ENCODE measurements at places on chromosomes 7 and 10.

- DNase-seq: no peak
These were observed 146.0 kb downstream of the TNS3 start for GRCh38 chr7:47435889-47436312.

DNA sequence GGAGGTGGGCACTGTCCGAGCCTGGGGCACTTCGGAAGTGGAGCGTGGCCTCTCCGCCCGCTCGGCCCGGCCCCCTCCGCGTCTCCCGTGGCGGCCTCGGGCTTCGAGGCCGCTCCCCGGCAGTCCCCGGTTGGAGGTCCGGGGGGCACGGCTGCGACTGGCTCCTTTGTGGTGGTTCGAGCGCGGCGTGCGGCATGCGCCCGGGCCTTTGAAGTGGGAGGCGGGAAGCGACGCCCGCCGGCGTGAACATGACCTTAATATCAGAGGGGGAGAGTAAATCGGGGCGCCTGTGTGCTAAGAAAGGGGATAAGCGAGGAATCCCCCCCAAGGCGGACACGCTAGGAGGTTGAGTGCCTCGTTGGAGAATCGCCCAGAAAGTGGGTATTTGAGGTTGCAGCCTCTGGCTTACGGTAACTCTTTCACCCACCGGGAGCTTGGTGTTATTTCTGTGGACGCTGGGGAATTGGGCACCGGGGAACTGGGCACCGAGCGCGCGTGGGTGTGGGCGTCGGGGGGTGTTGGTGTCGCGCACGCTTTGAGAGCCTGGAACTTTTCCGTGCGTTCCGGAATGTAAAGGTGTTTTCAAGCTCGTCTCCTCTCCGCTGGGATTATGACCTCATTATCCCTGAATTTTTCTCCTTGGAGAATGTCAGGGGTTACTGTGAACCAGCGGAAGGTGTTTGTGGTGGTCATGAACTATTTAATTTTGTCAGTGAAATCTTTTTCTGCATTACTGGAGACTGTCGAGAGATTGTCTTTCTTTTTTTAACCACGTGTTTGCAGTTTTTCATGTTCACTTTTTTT is 660 bp downstream of the SUV39H2 start:
- peak; percentile 10 for DNase-seq

GRCh38 chr10:125154529-125154928 is 5.8 kb downstream of the CTBP2 start:
- no peak for DNase-seq

DNA sequence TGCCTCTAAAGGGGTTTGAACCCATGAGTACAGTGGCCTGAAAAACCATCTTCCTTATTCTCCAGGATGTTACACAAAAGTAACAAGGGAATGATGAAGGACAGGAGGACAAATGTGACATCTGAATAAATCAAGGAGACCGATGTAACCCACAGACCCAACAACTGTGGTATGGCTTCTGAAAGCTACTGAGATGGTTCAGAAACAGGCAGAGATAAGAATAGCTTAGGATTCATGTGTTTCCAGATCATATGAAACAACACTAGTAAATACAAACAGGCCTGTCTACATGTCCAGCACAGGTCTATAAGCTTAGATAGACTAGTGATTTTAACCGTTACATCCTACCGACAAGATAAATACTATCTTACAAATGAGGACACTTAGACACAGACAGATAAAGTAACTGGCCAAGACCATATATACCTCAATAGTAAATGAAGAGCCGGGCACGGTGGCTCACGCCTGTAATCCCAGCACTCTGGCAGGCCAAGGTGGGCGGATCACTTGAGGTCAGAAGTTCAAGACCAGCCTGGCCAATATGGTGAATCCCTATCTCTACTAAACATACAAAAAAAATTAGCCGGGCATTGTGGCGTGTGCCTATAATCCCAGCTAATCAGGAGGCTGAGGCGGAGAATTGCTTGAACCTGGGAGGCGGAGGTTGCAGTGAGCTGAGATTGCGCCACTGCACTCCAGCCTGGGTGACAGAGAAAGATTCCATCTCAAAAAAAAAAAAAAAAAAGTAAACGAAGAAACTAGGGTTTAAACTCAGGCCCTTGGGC is 88.7 kb downstream of the SORBS1 start:
- no peak for DNase-seq

GRCh38 chr10:132562177-132562915 is 24.8 kb downstream of the INPP5A start:
- no peak for DNase-seq

- DNase-seq: no peak
These were observed 119.2 kb downstream of the SFMBT2 start for GRCh38 chr10:7291487-7292270.

DNA sequence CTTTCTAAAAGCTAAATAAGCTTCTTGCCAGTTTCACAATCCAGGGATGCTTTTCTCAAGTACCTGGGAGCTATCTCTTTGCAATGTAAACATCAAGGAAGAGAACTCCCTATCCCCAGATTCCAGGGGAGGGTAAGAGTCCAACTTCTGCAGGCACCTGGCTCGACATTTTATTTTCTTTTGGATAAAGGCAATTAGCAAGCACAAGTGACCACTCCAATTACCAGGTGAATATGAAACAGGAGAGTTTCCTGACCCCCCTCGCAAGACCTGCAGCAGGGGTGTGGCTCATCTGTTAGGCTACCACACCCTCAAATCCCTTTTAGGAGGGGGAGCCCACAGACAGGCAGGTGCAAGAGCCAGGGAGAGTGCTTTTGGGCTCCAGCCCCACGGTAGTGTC is 28.6 kb upstream of the LANCL2 start:
- DNase-seq: no peak

- DNase-seq: peak; percentile 8
These were observed 8.9 kb upstream of the EXOC6 start for GRCh38 chr10:92839191-92840085.

GRCh38 chr7:107687656-107688055 is 27.0 kb downstream of the SLC26A4 start:
- no peak for DNase-seq

DNA sequence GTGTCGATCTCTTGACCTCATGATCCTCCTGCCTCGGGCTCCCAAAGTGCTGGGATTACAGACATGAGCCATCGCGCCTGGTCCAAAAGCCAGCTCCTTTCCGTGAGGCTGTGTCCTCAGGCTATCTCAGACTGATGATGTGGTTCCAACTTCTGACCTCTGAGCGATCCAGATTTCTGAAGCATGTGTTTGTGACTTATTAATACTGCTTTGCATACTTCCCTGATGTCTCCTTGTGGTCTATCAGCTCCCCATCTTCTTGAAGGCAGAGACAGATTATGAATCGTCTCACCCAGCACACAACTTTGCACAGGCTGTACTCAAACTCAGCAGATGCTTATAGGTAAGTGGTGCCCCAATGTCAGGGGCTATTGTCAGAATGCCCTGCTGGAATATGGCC is 2.0 kb upstream of the PLPP4 start:
- DNase-seq: no peak

DNA sequence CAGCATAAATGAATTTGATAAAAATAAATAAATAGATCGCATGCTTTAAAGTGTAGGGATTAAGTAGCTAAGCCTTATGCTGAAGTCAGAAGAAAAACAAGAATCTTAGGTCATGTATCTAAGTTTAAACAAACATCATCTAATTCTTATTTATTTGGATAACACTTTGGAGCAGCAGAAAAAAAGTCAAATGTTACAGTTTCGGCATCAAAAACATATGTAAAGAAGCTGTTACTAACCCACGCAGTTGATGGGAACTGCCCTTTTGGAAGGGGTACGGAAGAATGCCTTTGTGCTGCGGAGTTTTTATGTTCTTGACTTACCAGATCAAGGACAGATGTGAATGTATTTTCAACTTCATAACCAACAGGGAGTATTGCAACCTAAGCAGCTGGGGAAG is 37.3 kb upstream of the HABP2 start:
- no peak for DNase-seq

- no peak for DNase-seq
These were observed at the start of gene HOXA5 for GRCh38 chr7:27143023-27143949. Gene HOXA5 (minus strand): TSS chr7:27143681. CDS start chr7:27143607, 74 bp downstream.

DNA sequence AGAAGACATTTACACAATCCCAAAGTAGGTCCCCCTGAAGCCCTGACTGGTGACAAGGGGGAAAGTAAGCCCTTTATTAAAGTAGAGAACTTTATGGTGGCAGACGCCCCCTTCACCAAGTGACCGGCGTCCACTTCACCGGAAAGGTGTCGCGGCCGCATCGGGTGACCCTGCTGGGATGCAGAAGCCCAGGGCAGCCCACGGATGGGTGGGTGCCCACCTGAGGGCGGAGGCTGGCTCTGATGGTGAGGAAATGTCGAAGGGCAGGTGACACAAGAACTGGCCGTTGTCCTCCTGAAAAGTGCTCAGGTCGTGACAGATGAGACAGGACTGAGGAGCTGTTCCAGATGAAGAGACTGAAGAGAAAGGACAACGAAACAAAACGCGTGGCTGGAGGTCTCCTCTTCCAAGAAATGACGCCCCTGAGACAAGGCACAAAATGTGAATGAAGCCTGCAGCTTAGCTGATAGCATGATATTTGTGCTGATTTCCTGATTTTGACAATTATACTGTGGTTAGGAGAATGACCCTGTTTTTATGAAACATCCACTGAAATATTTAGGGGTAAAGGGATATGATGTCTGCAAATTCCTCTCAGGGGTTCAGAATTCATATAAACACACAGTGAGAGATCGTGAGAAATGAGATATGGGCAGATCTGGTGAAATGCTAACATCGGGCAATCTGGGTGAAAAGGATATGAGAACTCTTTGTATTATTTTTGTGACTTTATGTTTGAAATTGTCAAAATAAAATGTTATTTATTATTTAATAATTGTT is 123.9 kb downstream of the PRKAG2 start:
- no peak for DNase-seq

- DNase-seq: no peak
These were observed 259.5 kb upstream of the NPY start for GRCh38 chr7:24024276-24025068.

GRCh38 chr7:1169409-1170368 is 9.7 kb upstream of the ZFAND2A start:
- peak; percentile 95 for DNase-seq

DNA sequence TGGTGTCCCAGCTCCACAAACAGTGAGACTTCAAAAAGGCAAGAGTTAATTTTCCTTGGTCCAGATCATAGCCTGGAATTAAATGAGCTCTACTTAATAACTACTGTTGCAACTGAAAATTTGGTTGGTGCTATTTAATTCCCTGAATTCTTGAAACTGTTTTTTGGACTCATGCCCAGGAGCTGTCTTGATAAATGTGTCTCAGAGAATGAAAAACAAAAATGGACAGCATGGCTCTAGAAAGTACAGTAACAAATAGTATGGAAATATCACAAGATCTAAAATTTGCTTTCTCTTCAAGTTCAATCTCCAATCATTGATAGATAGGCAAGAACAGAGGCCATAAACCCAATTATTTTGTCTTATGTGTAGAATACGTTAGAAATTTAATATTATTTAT is 42.5 kb downstream of the CCDC71L start:
- DNase-seq: no peak

DNA sequence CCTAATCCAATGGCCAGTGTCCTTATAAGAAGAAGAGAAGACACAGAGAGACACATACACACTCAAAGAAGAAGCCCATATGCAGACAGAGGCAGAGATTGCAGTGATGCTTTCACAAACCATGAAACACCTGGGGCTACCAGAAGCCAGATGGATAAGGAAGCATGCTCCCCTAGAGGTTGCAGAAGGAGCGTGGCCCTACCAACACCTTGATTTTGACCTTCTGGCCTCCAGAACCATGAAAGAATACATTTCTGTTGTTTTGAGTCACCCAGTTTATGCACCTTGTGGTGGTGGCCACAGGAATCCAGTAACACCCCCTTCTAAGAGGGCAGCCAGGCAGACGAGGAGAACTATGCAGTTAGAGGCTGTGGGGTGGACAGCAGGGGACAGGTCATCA is 43.5 kb downstream of the AOC1 start:
- DNase-seq: no peak

- no peak for DNase-seq
These were observed 18.0 kb downstream of the GSTO2 start for GRCh38 chr10:104286939-104287338.

GRCh38 chr7:41881331-41882130 is 178.6 kb upstream of the INHBA start:
- peak; percentile 52 for DNase-seq

GRCh38 chr7:159269745-159270144 is 125.1 kb upstream of the VIPR2 start:
- DNase-seq: no peak
